ENCODE measurements at places on chromosomes 2 and 18. TPM values are rescaled to one million over a fixed set of nuclear protein-coding genes. Genes with fewer than 3 reads are reported as not detected.

Gene TMEM247
- polyA plus RNA-seq: not detected

Gene GPAT2
- 4.3 TPM for polyA plus RNA-seq

Gene GALNT3
- polyA plus RNA-seq: 48.7 TPM

Gene NDC80
- polyA plus RNA-seq: 22.2 TPM

Gene PROM2
- 26.6 TPM for polyA plus RNA-seq

Gene SCN2A
- 0.13 TPM for polyA plus RNA-seq

Gene CNPPD1
- 32.8 TPM for polyA plus RNA-seq

Gene ZAP70
- 0.01 TPM for polyA plus RNA-seq

Gene HAAO
- 0.57 TPM for polyA plus RNA-seq

Gene FSHR
- polyA plus RNA-seq: not detected

Measured in foreskin keratinocyte (primary cell).